Colonic mucosa (tissue), 4 donors: ENCODE measurements at places on chromosomes 2 and 18. TPM values are rescaled to one million over a fixed set of nuclear protein-coding genes. Genes with fewer than 3 reads are reported as not detected.

- DNase-seq, result peak; percentile 59
These were observed 468 bp downstream of the UXS1 start for GRCh38 chr2:106193690-106193976.

DNA sequence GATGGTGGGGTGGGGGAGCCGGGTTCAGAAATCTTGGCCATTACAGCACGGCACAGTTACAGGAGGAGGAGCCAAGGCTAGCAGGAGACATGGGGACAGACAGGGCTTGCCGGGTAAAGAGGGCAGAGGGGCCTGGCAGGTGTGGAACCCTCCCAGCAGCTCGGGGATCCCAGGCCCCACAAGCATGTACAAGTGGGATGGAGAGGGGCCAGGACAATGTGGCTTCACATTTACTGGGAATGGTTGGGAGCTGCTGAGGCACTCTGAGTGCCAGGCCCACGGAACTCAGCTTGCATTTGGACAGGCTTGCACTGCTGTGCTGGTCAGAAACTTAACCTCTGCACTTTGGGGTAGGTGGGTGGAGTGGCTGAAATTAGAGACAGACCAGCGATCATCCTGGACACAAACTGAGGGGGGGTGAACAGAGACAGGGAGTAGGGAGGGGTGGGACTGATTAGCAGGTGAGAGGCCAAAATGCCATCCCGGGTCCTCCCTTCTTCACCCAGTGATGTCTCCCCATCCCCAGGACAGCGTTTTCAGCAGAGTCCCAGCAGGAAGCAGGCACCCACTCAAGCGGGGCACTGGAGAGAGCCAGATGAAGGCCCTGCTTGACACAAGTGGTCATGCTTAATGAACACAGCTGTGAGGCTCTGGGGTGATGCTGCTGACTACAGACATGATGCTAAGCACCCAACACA is 9.6 kb downstream of the PER2 start:
- DNase-seq, result no peak

- DNase-seq, result no peak
These were observed 28.7 kb upstream of the RPRD1A start for GRCh38 chr18:36095936-36096519.

The CRYGD gene
- total RNA-seq, result not detected

DNA sequence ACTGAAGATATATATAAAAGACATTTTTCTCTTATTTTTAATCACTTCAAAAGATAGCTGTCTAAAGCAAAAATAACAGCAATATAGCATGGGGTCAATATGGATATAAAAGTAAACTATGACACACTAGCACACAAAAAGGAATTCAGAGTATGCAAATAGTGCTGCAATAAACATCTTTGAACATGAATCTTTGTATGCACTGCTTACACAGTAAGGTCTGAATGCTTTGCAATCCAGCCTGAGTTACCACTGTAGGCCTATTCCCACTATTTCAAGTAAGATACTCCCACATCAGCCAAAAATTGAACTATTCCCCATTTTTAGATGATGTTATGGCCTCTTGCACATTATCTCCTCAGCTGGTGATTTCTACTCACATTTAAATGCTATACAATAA is 27.4 kb upstream of the ERCC3 start:
- DNase-seq, result no peak

The ALPP gene
- 0.37 TPM for total RNA-seq

DNA sequence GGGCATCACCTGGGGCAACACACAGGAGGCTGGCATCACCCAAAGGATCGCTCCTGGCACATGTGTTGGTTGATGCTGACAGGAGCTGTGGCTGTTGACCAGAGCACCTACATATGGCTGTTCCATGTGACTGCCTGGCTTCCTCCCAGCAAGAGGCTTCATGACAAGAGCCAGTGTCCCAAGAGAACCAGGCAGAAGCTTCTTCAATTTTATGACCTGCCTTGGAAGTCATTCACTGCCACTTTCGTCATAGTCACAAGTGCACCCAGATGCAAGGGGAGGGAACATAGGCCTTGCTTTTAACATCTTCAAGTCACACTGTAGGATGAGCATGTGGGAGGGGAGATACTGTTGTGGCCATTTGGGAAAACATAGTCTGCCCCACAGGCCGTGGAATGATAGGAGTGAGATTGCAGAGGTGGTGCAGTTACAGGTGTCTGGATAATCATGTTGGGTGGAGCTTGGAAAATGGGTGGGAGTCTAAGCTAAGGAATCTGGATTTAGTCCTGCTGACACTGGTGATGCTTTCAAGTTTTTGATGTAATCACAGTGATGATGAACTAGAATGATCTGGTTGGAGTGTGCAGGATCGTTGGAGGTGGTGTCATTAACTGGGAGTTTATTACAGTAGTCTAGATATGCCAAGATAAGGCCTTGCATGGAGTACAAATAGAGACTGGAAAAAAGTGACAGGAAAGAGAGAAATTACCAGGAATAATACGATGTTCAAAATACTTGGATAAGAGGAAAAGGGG is 107.0 kb downstream of the RAPGEF4 start:
- DNase-seq, result no peak
